ENCODE measurements at places on chromosomes 7 and 10. TPM values are rescaled to one million over a fixed set of nuclear protein-coding genes. Genes with fewer than 3 reads are reported as not detected.
A peak's percentile ranks its signal among the peaks of the same experiment; 100 is the strongest.

Gene RBP3
- not detected for polyA plus RNA-seq

Gene TYW1B
- polyA plus RNA-seq, result 1.4 TPM

Gene NEUROD6
- polyA plus RNA-seq, result not detected

Gene BLOC1S2
- 36.6 TPM for polyA plus RNA-seq

Gene TEX47
- polyA plus RNA-seq, result not detected

DNA sequence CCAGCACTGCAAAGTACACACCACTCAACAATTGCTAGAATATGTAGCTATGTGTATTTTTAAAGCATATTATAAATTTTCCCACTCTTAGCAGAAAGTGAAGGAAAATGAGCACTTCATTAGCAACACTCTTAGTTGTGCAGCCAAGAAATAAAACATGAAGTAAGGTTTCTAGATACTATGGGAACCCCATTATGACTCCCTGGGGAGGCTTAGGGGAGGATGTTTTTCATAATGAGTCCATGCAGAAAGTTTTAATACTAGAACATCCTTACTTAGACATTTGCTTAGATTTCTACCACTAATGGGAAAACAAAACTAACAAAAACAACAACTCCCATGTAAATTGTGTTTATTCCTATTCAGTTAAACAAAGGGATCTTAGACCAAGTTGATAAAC is 148.4 kb upstream of the HDAC9 start:
- no peak overlapping the region for H3K27ac ChIP-seq
- no peaks in the 10 kb centered on the region for H3K27me3 ChIP-seq
- H3K36me3 ChIP-seq, result no peaks in the 10 kb centered on the region
- H3K4me1 ChIP-seq, result peaks cover 7% of the 10 kb centered on the region
- DNase-seq, result no peak
- H3K4me3 ChIP-seq, result no peak overlapping the region

DNA sequence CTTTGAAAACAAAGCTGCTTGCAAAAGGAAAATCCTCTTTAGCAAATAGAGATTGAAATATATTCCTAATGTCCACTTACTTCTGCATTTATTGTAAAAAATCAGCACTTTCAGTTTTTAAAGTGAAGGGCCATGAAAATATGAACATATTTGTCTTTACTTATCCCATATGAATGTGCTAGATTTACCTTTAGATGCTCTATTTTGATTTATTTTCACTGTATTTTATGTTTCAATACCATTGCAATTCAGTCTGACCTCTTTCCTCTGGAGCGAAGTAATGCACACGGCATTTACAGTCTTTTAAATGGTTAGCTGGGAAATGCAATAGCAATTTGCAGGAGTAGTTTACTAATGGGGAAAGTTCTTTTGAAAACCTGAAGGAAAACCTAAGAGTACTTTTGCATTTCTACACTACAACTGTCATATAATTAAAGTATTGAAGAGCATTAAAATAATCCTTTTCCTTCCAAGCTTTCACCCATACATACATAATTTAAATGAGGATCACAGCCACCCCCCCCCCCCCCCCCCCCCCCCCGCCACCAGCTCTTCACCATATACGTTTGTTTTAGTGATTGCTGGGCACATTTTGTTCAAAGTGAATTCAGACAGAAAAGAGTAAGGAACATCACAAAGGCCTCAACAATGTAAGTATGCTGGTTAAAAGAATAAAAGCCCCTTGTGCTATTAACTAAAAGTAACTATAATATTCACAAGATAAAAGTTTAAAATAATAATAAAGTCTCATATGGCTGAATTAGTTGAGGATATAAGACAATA is 3.5 kb downstream of the SKIDA1 start:
- H3K27me3 ChIP-seq, result no peaks in the 10 kb centered on the region
- H3K4me3 ChIP-seq, result no peak overlapping the region
- peak overlapping the region; percentile 86 for H3K27ac ChIP-seq
- no peaks in the 10 kb centered on the region for H3K4me1 ChIP-seq
- no peak for DNase-seq

DNA sequence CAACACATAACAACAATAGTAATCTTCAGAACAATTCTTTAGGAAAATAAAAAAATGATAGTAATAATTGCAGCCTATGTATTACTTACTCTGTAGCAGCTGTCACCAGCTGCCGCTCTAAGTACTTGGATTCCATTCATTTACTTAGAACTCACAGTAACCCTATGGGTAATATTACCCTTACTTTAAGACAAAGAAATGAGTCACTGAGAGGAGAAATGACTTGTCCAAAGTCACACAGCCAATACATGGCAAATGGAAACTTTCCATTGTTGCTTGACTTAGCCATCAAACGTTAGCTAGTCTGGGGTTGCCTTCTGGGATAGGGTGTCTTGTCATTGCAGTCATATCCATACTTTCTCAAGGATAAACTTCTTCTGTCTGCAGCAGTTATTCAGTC is 3.6 kb downstream of the CCNY start:
- H3K4me3 ChIP-seq, result no peak overlapping the region
- H3K36me3 ChIP-seq, result no peaks in the 10 kb centered on the region
- peaks cover 29% of the 10 kb centered on the region for H3K4me1 ChIP-seq
- H3K27ac ChIP-seq, result no peak overlapping the region
- H3K27me3 ChIP-seq, result no peaks in the 10 kb centered on the region
- DNase-seq, result no peak

DNA sequence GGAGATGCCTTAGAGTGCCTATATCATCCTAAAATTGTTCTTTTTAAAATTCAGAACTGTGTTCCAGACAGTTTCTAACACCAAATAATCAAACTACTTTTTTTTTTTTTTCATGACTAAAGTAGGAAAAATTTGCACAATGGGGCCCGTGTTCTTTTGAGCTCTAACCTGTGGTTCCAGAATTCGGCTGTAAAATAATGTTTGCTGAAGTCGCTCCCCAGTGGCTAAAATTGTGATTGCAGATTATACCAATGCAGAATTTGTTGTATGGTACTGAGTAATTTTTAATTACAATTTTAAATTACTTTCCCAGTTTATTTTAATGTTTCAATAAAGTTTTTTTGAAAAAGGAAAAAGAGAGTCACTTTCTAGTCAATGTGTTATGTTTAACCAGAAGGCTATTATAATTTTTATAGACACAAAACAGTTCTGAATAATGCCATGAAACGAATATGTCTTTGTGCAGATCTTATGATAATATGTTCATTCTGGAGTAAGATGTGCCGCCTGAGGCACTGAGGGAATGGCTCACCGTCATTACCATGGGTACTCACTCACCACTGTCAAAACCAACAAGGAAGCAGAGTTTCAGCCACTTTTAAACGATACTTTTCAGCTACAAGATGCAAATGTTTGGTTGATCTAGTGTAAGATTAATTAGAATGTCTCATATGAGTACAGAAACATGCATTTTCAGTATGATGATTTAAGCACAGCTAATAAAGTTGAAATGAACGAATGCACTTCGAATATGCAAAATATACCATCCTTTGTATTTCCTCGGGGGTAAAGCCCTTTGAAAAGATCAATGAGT is 173.6 kb downstream of the PRKCQ start:
- H3K27me3 ChIP-seq, result no peaks in the 10 kb centered on the region
- H3K36me3 ChIP-seq, result no peaks in the 10 kb centered on the region
- no peak overlapping the region for H3K27ac ChIP-seq
- no peak for DNase-seq
- H3K4me3 ChIP-seq, result no peak overlapping the region

DNA sequence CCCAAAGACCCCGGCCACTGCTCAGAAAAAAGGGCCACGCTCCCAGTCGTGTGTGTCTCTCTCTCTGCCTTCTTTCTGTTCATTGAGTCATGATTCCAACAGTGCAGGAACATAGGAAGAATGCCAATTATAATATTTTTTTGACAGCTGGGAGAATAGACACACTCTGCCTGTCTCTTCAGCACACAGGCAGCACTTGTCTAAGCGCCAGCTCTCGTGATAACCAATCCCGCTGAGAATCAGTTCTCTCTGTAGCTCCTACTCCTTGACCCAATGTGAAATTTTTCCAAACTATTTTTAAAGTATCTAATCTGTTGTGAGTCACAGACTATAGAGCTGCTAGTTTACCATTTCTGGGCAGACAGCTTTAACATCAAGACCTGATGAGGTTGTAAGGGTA is 145.7 kb upstream of the RHEB start:
- peak; percentile 88 for DNase-seq
- H3K27ac ChIP-seq, result peak overlapping the region; percentile 72
- H3K4me3 ChIP-seq, result no peak overlapping the region
- peaks cover 14% of the 10 kb centered on the region for H3K4me1 ChIP-seq
- H3K27me3 ChIP-seq, result no peaks in the 10 kb centered on the region

DNA sequence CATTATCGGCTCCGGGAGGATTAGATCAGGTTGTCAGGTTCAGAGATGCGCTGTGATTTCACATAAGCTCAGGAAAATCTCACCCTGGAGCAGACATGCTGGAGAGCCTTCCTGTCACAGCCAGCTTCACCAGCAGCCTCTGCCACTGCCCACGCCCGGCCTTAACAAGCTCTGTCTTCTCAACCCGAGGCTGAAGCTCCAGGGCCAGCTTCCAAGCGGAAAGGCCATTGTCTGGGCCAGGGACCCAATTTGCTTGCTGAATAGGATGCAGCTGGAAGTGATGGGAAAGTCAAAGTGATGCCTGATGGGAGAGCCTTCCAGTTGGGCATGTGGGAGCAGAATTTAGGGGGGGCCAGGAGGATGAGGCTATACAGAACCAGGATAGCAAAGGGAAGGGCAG is 36.3 kb downstream of the C10orf105 start:
- no peaks in the 10 kb centered on the region for H3K27me3 ChIP-seq
- H3K36me3 ChIP-seq, result no peaks in the 10 kb centered on the region
- no peak overlapping the region for H3K27ac ChIP-seq
- DNase-seq, result no peak
- H3K4me3 ChIP-seq, result no peak overlapping the region

- no peaks in the 10 kb centered on the region for H3K27me3 ChIP-seq
- DNase-seq, result no peak
- no peaks in the 10 kb centered on the region for H3K4me1 ChIP-seq
- no peak overlapping the region for H3K4me3 ChIP-seq
Observed at GRCh38 chr7:149103424-149103823, 12.9 kb upstream of the ZNF786 start.

DNA sequence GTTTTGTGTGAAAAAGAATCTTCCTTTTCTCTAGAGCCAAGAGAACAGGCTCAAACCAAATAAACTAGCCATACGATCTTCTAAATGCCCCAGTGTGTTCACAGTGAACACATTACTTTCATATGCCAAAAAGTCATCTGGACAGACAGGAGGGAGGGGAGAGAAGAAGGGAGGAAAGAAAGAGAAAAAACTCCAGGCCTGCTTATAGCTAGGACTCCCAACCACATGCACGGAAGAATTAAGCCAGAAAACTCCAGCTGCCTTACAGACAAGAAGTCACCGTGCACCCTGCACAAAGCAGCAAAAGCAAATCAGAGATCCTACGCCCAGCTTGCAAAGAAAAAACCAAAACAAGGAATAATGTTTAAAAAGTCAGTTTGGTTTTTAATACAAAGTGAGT is 34.3 kb downstream of the SNX8 start:
- H3K4me1 ChIP-seq, result peaks cover 18% of the 10 kb centered on the region
- DNase-seq, result no peak
- no peaks in the 10 kb centered on the region for H3K27me3 ChIP-seq
- H3K4me3 ChIP-seq, result no peak overlapping the region

DNA sequence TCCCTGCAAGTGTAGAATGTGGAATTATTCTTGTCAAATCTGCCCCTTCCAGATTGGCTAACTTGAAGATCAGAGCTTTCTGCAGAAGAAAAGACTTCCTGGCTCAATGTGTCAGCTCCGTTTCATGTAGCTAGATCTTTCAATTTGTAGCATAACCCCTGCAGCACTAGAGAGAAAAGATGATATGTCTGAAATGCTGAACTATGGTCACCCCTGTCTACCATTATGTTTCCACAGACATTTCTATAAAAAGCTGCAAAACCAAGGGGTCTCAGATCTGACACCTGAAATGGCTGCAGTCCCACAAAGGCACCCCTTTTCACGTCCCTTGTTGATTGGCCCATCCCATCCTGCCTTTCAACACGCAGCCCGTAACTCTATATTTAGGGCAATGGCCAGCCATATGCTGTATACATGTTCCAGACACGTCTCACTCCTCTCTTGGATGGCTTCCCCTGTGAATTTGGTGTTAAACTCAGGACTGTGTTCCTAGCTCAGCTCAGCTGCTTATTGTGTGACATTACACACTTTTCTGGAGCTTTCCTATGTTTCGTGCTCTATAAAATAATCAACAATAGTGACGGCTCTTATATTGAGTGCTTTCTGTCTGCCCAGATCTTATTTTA is 648.6 kb upstream of the CELF2 start:
- no peaks in the 10 kb centered on the region for H3K36me3 ChIP-seq
- DNase-seq, result no peak
- peaks cover 5% of the 10 kb centered on the region for H3K4me1 ChIP-seq
- H3K27me3 ChIP-seq, result no peaks in the 10 kb centered on the region
- H3K27ac ChIP-seq, result no peak overlapping the region
- no peak overlapping the region for H3K4me3 ChIP-seq

GRCh38 chr10:35578618-35578956 is 26.6 kb upstream of the GJD4 start:
- DNase-seq, result no peak
- H3K4me3 ChIP-seq, result no peak overlapping the region
- no peaks in the 10 kb centered on the region for H3K27me3 ChIP-seq
- no peak overlapping the region for H3K27ac ChIP-seq
- H3K4me1 ChIP-seq, result no peaks in the 10 kb centered on the region
- peaks cover 4% of the 10 kb centered on the region for H3K36me3 ChIP-seq

DNA sequence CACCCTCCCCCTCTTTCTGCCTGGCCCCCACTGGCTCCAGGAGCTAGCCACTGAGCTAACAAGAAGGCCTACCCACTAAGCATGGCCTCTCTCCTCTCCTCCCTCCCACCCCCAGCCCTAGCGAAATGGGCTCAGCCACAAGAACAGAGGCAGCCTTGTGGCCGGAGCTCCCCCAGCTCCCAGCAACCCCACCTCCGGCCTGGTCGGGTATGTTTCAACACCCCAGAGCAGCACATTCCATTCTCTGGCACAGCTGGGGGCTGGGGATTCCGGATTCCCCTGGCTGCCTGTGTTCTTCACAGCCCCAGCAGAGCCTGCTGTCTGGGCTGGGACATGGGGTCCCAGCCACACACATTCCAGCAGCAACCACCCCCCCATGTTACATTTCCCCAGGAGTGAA is 9.0 kb downstream of the SFRP5 start:
- no peaks in the 10 kb centered on the region for H3K27me3 ChIP-seq
- peaks cover 7% of the 10 kb centered on the region for H3K36me3 ChIP-seq
- no peaks in the 10 kb centered on the region for H3K4me1 ChIP-seq
- peak; percentile 83 for DNase-seq

GRCh38 chr10:13827076-13827797 is 240.5 kb downstream of the PRPF18 start:
- H3K4me3 ChIP-seq, result no peak overlapping the region
- peaks cover 6% of the 10 kb centered on the region for H3K4me1 ChIP-seq
- DNase-seq, result no peak
- no peaks in the 10 kb centered on the region for H3K27me3 ChIP-seq
- no peak overlapping the region for H3K27ac ChIP-seq
- no peaks in the 10 kb centered on the region for H3K36me3 ChIP-seq

GRCh38 chr7:108360058-108360800 is 96.0 kb downstream of the NRCAM start:
- no peaks in the 10 kb centered on the region for H3K4me1 ChIP-seq
- no peaks in the 10 kb centered on the region for H3K27me3 ChIP-seq
- no peak overlapping the region for H3K4me3 ChIP-seq

- H3K27ac ChIP-seq, result no peak overlapping the region
- no peaks in the 10 kb centered on the region for H3K27me3 ChIP-seq
- H3K4me3 ChIP-seq, result no peak overlapping the region
- H3K36me3 ChIP-seq, result no peaks in the 10 kb centered on the region
- DNase-seq, result no peak
Observed at GRCh38 chr7:70044525-70044924, 446.2 kb downstream of the AUTS2 start.
